ENCODE measurements at places on chromosomes 4 and X. TPM values are rescaled to one million over a fixed set of nuclear protein-coding genes. Genes with fewer than 3 reads are reported as not detected.

Gene COL4A6
- 33.7 TPM for total RNA-seq

Gene TMPRSS11B
- not detected for total RNA-seq

Gene SLITRK4
- total RNA-seq: not detected

Gene GAB3
- total RNA-seq: 2.8 TPM

Gene NAP1L2
- total RNA-seq: 3.0 TPM

Gene LPAR4
- not detected for total RNA-seq

DNA sequence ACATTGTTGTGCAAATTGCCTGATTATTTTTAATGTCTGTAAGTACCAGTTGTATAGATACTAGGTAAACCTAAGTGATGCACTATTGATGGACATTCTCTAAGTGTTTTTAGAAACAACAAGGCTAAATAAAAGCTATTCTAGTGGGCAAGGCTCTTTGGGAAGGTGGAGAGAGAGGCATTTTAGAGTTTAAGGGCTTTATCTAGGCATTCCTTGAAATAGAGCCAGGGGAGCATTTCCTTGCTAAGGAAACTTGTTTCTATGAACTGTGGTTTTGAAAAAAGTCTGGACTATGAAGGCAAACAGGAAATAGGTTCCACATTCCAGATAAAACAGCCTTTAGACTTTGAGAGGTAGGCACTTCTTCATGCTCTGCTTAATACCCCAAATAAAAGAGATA, 23.8 kb downstream of the BMX start:
- peak; percentile 39 for DNase-seq

- no peak for DNase-seq
Observed at GRCh38 chrX:2554891-2555290, 54.1 kb upstream of the DHRSX start.

- DNase-seq: peak; percentile 13
Observed at GRCh38 chrX:63506320-63506719, 155.2 kb upstream of the SPIN4 start.

DNA sequence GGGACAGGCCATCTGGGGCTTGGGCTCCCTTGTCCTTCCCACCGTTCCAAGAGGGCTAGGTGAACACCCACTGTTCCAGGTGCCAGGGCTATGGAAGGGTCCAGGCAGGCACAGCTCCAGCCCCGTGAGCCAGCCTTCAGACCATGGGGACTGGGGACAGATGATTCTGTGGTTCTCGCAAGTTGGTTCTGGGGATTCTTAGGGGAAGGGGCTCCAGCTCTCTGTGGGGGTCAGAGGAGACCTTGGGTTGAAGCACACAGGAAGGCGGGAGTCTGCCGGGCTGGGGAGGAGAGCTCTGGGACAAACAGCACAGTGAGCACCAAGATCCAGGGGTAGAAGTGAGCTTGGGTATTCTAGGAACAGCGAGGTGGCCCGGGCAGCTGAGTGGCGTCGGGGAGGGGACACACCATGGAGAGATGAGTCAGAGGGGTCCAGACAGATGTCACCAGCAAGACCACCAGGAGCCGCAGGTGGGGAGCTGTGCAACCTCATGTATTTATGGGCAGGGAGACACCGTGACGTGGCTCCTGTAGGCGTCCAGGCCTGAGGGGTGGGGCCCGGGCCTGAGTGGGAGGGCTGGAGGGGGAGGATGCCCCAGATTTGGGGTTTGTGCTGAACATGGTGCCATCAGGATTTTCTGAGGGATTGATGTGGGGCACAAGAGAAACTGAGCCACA, 48.8 kb upstream of the HMX1 start:
- no peak for DNase-seq

- DNase-seq: no peak
Observed at GRCh38 chrX:101407167-101407747, 468 bp downstream of the GLA start.

- DNase-seq: peak; percentile 35
Observed at GRCh38 chr4:168353746-168354145, 35.2 kb upstream of the DDX60 start.

- DNase-seq: no peak
Observed at GRCh38 chr4:48190839-48191238, 56.8 kb upstream of the TXK start.

DNA sequence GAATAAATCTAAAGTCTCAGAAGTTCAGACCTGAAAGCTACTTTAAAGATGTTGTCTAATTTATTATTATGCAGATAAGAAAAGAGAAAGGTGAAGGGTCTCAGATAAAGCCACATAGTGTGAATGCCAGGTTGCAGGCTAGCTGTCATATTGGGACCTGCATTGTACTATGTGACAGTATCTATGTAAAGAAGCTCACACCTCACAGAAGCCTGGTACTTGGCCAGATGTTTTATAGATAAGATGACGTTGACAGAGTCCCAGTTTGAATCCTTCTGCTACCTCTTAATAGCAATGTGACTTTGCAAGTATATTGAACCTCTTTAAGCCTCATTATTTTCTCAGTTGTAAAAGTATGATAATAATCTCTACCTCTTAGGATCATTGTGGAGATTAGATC, 227.0 kb downstream of the SPRY1 start:
- DNase-seq: no peak

GRCh38 chrX:18065956-18066355, 154.7 kb downstream of the BEND2 start:
- no peak for DNase-seq

DNA sequence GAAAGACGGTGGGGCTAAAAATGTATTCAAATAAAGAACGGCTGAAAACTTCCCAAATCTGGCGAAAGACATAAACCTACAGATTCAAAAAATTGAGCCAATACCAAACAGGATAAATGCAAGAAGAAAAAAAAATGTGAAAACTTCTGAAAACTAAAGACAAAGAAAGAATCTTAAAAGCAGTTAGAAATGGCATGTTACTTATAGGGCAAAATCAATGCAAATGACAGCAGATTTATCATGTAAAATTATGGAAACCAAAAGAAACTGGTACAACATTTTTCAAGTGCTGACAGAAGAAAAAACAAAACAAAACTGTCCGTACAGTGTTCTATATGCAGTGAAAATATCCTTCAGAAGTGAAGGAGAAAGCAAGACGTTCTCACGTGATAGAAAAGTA, 239.0 kb downstream of the PDGFC start:
- DNase-seq: no peak

DNA sequence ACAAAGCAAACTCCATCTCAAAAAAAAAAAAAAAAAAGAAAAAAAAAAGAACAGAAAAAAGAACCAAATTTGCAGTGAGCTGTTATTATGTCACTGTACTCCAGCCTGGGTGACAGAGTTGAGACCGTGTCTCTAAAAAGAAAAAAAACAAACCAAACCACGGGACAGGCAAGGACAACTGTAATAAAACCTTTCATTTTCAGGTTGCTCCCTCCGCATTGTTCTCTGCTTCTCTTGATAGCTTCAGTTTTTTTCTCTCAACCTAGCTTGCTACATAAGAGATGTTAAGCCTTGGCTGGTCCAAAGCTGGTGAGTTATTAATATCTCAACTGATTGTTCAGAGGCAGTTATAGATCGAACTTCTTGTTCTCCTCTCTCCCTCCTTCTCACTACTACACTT, 23.1 kb upstream of the ELF2 start:
- DNase-seq: no peak

DNA sequence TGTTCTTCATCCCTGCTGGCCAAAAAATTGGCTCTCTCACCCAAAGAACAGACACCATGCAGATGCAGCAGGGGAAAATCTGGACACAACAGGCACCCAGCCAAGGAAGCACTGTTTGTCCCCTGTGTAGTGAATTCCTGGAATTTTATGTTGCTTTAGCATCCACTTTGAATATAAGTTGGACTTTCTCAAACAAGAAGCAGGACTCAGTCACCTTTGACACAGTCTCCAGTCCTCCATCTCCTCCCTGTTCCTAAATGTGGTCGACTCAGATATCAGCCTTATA, 11.8 kb downstream of the ZNF182 start:
- no peak for DNase-seq

GRCh38 chr4:836750-837301, 10.9 kb upstream of the CPLX1 start:
- DNase-seq: no peak

DNA sequence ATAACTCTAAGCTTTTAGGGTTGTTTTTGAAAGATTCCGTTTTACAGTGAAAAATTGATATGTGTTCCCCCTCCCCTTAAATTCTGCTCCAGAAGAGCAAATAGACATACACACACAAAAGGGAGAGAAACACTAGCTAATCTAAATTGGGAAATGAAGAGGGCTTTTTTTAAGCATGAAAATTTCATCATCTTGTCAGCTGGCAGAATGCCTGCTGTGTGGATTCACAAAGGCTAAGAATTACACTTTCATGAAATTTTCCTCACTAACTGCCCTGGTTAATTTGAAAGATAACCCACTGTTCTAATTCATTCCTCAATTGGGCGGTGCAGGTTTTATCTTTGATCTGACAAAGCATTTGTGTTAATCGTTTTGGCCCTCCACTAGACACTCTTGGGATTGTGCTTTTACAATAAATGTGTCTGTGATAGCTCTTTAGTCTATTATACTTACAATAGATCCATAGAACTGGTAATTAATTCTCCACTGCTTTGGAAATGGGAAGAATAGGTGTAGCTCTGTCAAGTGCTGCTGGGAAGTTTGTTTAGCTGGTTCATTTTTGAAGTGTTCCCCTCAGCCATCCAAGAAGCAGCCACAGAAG, 152.9 kb downstream of the POLA1 start:
- DNase-seq: no peak

- peak; percentile 28 for DNase-seq
Observed at GRCh38 chr4:26713563-26714151, 129.8 kb downstream of the TBC1D19 start.

- no peak for DNase-seq
Observed at GRCh38 chrX:63869506-63869905, 84.5 kb upstream of the ARHGEF9 start.

GRCh38 chr4:150972592-150972991, 42.5 kb downstream of the LRBA start:
- DNase-seq: no peak

DNA sequence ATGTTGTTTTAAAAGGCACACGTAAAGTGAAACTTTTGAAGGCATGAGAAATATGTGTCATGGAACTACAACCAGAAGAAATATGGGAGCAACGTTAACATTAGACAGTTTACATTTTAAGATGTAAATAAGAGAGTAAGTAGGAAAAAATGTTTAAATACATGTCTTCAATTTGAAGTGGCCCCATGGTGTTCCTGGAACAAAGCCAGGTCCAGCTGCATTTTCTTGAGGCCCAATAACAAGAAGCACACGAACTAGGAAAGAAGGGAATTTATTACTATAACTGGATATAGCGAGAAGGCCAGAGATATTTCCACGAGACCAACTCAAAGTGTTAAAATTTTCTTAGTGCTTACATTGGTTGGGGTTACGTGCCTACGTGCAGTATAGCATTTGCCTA, 458.1 kb downstream of the KCTD8 start:
- no peak for DNase-seq
